ENCODE measurements at places on chromosomes 11 and 22. TPM values are rescaled to one million over a fixed set of nuclear protein-coding genes. Genes with fewer than 3 reads are reported as not detected.

DNA sequence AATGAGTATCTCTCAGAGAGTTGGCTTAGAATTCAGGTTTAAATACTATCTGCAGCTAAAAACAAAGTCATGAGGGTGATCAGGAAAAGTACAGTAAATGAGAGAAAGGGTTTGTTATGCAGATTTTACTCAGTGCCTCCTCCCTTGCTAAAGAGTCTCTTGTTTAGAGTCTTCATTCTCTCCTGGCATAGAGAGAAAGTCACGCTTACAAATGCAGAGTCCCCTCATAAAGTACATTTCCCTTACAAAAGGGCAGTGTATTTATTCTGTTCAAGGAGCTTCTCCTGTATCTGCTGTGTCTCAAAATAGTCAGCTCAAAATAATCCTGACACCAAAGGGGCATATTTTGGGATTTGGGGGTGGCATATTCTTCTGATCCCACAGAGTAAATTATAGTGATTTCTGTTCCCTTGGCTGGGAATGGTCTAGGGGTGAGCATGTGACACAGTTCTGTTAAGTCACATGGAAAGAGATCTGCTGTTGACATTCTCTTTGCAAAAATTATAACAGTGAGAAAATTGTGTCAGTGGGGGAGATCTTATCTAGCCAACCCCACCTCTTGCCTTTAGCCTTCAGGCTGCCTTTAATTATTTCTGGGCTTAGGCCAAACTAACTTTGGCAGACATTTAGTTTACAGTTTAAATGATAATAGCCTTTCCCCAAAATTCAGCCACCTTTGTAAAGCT lies 102.9 kb downstream of the MTNR1B start:
- no peak for DNase-seq
- no peak overlapping the region for H3K27ac ChIP-seq
- peaks cover 31% of the 10 kb centered on the region for H3K27me3 ChIP-seq
- H3K4me3 ChIP-seq: no peak overlapping the region
- H3K36me3 ChIP-seq: no peaks in the 10 kb centered on the region
- H3K4me1 ChIP-seq: peaks cover 3% of the 10 kb centered on the region

CCDC88B gene
- 119 TPM for total RNA-seq

- H3K4me1 ChIP-seq: peaks cover 27% of the 10 kb centered on the region
- no peaks in the 10 kb centered on the region for H3K36me3 ChIP-seq
- peak overlapping the region; percentile 80 for H3K4me3 ChIP-seq
Measured at GRCh38 chr22:46748908-46749675, 11.0 kb upstream of the CERK start.

DNA sequence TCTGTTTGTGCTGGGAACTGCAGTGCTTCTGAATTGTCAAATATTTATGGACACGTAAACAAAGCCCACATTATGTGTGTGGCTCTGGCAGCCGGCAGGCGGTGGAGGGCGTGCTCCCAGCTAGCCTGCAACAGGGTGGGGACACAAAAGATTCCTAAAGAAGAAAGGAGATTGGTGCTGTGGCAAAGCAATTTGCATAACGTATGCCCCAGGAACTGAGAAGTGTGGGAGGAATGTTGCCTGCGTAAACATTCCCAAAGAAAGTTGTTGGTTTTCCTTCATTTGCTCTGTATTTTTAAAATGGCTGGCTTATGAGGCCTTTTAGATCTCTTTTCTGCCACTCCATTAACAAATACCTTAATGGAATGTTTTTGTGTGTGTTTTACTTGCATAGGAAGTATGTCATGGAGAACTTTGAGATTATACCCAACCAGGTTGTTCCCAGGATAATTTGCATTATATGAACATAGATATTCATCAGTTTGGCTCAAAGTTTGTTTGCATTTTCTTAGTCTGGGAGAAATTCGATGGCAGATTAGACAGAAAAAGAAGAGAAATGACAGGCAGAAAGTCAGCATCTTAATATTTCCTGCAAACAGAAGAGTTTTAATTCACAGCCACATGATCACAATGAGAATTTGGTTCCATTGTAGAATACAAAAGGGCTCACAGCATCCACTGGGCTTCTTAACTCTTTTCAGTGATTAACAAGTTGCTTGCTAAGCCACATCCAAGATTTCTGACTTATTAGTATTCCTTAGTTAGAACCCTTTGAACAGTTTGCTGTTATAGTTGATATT lies 41.8 kb upstream of the DLAT start:
- H3K27ac ChIP-seq: no peak overlapping the region
- peaks cover 15% of the 10 kb centered on the region for H3K27me3 ChIP-seq
- DNase-seq: no peak
